ENCODE measurements at places on chromosomes 3 and 15. TPM values are rescaled to one million over a fixed set of nuclear protein-coding genes. Genes with fewer than 3 reads are reported as not detected.

MST1R gene
- 3.1 TPM for total RNA-seq

ST6GAL1 gene
- total RNA-seq = 29.6 TPM

MYLK gene
- 1,983 TPM for total RNA-seq

SLMAP gene
- 399 TPM for total RNA-seq

CHAC1 gene
- total RNA-seq = 0.66 TPM

SYNM gene
- 2,563 TPM for total RNA-seq

TPRG1 gene
- 2.8 TPM for total RNA-seq

TMEM45A gene
- total RNA-seq = 8.7 TPM

CCR1 gene
- total RNA-seq = 7.5 TPM

ITIH3 gene
- 3.2 TPM for total RNA-seq

PDCD7 gene
- total RNA-seq = 26.6 TPM

FGF12 gene
- total RNA-seq = 4.6 TPM

SPSB4 gene
- total RNA-seq = 5.4 TPM

CLDN1 gene
- 0.92 TPM for total RNA-seq

RTP1 gene
- total RNA-seq = not detected

EPHB3 gene
- 1.5 TPM for total RNA-seq

AP4E1 gene
- 9.9 TPM for total RNA-seq

AVEN gene
- 28.2 TPM for total RNA-seq

SYNPR gene
- 0.58 TPM for total RNA-seq

IGSF11 gene
- total RNA-seq = 9.3 TPM

NOX5 gene
- total RNA-seq = 0.23 TPM

SLC22A14 gene
- total RNA-seq = not detected

All from esophagus muscularis mucosa (tissue), 4 donors.